DMS79 (cell line): ENCODE measurements at places on chromosomes 6 and 20.
A peak's percentile ranks its signal among the peaks of the same experiment; 100 is the strongest.

- no peak for DNase-seq
Observed at GRCh38 chr6:15355683-15356099, 109.8 kb downstream of the JARID2 start.

GRCh38 chr20:58116505-58116904, 111.9 kb downstream of the ANKRD60 start:
- no peak for DNase-seq

GRCh38 chr6:5729080-5729434, 277.7 kb downstream of the NRN1 start:
- DNase-seq: peak; percentile 57

GRCh38 chr6:167697316-167697715, 129.4 kb upstream of the AFDN start:
- DNase-seq: no peak

- no peak for DNase-seq
Observed at GRCh38 chr6:156597095-156597494, 180.1 kb upstream of the ARID1B start.

GRCh38 chr20:46520976-46521579, 7.7 kb upstream of the ZNF334 start:
- no peak for DNase-seq

DNA sequence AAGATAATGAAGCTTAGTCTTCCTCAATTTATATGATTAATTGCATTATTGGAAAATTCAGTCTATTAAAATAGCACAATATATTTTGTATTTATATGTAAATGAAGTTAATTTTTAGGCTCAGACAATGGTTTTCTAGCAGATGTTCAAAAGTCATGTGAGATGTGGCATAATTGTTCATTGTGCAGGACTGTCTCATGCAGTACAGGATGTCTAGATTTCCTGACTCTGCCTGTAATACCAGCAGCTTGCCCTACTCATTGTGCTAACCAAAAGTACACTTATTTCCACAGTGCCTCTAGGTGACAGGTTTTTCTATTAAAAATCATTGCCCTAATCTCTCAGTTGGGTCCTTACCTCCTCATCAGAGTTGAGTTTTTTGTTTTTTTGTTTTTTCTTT, 12.4 kb downstream of the RALGAPB start:
- DNase-seq: no peak

GRCh38 chr6:17656644-17657043, 50.1 kb downstream of the NUP153 start:
- no peak for DNase-seq

DNA sequence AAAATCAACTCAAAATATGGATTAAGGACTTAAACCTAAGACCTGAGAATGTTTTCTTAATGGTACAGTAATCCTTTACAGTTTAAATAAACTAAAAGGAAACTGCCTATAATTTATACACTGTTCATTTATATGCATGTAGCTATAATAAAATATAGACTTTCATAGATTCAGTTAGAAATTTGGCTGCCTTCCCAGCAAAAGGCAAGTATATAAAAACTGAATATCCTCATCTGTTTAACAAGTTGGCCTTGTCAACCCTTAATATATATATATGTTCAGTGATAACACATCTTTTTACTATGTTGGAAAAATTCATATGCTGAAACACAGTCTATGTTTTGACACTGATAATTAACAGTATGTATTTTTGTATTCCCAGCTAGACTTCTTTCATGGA, 123.1 kb downstream of the GRIK2 start:
- DNase-seq: no peak

DNA sequence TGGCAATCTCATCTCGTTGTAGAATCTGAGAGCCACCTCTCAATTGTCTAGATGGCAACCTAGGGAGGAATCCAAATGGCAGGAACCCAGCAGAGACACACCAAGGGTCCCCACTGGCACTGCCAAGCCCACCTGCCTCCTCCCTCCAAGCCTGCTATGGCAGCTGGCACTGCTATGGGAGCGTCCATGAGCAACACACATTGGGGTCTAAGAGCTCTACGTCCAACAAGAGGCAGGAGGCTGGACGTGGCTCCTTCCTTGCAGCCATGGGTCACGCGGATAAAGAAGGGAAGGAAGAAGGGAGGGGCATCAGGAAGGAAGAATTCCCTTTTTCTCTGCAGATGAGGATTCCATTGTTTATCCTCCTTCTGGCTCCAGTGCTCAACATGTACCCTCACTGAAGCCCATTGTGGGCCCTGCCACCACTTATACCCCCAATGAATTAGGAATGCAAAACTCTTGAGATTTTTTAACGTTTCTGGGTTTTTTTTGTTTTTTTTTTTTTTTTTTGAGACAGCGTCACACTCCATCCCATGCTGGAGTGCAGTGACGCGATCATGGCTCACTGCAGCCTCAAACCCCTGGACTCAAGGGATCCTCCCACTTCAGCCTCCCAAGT, 17.3 kb downstream of the ATP9A start:
- DNase-seq: no peak

DNA sequence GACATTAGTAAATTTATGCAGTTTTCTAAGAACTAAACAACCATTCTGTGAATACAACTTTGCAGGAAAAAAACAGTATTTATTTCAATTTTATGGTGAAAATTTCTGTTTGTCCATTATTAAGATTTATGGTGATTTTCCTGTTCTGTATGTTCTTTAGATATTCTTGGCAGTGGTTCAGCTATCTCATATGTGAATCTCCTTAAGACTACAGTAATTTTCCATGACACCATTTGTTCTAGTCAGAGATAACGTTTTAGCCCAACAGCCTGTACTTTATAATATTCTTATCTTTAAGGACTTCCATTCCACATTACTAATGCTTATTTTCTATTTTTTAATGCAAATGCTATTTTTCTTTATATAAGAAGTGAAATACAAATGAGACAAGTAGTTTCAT, 504.0 kb downstream of the RFPL4B start:
- DNase-seq: no peak

- no peak for DNase-seq
Observed at GRCh38 chr6:130838951-130839350, 11.7 kb downstream of the SMLR1 start.

GRCh38 chr6:11263291-11263775, 30.9 kb upstream of the NEDD9 start:
- DNase-seq: no peak

DNA sequence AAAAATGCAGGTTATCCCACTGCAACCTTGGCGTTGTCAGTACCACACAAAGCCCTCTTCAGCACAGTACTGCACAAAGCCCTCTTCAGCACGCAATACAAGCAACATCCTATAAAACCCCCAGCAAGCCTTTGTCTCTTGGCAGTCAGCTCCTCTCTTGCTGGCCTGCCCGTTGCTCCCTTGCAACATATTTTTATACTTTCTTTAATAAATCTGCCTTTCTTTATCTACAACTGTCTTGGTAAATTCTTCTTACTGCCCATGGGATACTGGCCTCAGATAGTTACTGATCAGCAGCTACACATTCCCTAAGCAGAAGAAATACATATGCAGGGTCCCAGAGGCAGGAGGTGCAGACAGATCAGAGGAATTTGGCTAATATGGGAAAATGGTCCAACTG, 70.5 kb upstream of the MAP3K4 start:
- no peak for DNase-seq

GRCh38 chr6:13485923-13486562, 1.4 kb downstream of the GFOD1 start:
- DNase-seq: peak; percentile 1

DNA sequence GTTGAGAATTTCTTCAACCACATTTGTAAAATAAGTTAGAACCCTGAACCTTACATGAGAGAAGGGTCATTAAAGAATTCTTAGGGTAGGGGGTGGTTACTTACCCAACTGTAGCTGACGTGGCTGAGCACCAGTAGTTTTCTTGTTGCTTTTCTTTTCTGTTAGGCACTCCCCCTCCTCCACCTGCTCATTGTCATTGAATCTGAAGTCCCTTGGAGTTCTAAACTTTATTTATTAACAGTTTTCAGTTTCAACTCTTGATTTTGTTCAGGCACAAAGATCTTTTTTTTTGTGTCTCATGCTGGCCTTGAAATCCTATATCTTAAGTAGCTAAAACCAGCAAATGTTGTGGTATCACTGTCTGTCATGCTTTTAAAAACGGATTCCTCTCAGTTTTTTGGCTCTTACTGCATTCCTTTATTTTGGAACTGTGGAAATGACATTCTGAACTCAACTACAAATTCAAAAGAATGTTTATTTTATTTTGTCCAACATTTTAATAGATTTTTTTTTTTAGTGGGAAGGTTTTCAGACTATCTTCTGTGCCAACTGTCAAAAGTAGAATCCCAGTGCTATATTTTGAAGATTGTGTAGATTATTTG, 465.2 kb downstream of the PHF3 start:
- DNase-seq: no peak

DNA sequence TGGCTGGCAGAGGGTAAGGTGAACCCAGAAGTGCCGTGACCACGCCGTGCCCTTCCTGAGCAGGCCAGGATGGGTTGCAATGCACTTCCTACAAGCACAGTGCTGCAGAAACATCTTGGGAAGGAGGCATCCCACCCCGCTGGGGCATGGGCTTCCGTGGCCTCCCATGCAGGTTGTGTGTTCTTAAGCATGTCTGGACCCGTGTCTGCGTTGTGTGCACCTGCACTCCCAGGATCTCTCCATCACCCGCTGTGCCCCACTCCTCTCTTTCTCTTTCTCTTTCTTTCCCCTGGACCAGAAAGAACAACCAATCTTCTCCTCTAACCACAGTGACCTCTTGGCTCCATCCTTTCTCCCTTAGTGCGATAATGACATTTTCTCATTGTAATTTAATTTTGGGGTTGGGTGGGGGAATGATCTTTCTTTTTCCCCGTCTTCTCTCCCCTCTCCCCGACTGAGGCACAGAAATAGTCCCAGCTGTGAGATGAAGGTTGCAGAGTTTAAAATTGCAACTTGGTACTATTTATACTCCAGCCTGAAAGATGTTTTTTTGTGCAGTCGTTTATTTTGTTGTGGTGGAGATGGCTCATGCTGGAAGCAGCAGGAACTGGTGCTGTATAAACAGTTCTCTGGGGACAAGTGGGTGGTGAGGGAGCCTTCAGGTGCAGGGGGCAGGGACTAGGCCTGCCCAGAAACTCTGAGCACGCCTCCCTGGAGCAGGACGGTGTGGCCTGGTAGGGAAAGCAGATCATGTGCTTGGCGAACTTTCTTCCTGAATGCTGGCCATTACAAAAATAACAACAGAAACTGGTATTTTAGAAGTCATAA, 20.5 kb downstream of the BCAS4 start:
- peak; percentile 29 for DNase-seq

DNA sequence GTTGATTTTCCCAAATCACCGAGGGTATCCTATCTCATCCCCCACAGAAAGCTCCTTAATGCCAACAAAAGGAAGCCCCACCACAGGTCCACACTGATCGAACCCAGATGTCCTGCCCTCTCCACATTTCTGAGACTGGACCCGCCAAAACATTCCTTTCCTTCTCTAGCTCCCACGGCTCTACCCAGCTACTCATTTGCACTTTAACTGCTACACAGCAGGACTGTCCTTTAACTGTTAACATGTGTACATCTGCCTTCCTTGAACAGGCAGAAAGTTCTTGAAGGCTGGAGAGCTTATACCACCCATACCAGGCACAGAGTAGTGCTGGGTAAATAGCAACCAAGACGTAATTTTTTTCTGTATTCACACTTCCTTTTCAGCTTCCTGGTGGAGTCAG, 68.6 kb downstream of the TRMT6 start:
- no peak for DNase-seq

DNA sequence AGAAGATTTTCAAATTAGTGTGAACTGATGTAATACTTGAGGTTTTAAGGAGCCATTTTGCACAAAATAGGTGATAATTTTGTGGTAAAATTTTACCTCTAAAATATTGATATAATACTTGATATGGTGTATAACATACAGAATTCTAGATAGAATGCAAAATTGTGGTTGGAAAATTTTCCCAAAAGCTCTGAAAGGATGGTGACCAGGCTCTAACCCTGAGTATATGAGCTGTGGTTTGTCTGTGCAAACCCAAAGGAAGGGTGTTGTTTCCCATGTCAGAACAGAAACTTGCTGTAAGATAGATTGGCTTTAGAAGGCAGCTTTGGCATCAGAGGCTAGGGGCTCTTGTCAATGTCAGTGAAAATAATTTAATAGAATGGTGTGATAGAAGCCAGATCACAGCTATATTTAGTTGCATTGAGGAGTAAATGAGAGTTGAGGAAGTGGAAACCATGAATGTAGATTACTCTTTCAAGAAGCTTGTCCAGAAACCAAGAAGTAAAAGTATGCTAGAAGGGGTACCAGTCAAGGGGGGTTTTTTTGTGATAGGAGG, 257.7 kb downstream of the FARS2 start:
- DNase-seq: no peak

DNA sequence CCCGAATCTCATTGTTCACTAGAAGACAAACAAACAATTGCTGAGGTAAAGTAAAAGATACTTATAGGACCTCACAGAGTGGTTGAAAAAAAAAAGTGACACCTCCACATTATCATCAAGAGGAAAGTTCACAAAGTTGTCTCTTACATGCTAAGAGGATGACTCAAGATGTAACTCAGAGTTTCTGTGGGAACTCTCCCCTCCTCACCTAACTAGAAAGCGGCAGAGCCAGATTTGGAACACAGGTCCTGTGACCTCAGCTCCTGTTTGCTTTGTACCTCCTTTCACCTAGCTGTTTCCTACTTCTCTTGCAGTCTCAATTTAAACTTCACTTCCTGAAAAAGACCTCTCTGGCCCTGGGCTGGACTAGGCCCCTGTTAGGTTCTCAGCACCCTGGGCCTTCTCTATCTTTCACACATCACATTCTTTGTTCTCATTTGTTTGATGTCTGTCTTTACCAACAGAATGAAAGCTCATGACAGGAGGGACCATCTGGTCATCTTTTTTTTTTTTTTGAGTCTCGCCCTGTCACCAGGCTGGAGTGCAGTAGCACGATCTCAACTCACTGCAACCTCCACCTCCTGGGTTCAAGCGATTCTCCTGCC, 60.8 kb downstream of the CD24 start:
- DNase-seq: no peak

DNA sequence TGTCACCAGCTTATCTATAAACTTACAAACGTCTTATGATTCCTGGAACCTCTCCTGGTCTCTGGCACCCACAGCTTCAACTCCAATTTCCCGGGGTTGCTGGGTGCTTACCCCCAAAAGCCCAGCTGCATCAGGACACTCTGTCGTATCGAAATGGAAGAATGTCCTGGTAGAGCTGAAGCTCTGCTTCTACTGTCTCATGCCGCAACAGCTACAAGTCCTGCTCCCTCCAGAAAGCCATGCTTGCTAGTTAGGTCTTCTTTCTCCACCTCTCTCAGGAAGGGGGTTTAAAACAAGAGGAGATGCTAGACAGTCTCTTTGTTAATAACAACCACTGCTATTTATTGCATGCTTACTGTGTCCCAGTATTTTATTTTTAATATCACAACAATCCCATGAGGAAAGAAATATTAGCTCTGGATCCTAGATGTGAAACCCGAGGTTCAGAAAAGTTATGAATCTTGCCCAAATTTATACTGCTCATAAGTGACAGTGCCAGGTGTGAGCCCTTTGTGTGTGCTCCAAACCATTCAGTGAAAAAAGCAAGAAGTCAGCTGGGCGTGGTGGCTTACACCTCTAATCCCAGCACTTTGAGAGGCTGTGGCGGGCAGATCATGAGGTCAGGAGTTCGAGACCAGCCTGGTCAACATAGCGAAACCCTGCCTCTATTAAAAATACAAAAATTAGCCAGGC, 82.3 kb upstream of the GCM1 start:
- no peak for DNase-seq
